ENCODE measurements at places on chromosomes 4 and X.
A peak's percentile ranks its signal among the peaks of the same experiment; 100 is the strongest.

GRCh38 chr4:184473499-184474262 lies 669 bp downstream of the IRF2 start:
- DNase-seq = no peak

- no peak for DNase-seq
Observed at GRCh38 chr4:25993395-25994185, 79.6 kb downstream of the SMIM20 start.

- peak; percentile 11 for DNase-seq
Observed at GRCh38 chrX:24347881-24348280, 12.6 kb upstream of the SUPT20HL1 start.

- DNase-seq = peak; percentile 12
Observed at GRCh38 chr4:154471526-154472331, 19.9 kb downstream of the DCHS2 start.

GRCh38 chr4:808860-809570 lies 16.9 kb downstream of the CPLX1 start:
- DNase-seq = no peak

DNA sequence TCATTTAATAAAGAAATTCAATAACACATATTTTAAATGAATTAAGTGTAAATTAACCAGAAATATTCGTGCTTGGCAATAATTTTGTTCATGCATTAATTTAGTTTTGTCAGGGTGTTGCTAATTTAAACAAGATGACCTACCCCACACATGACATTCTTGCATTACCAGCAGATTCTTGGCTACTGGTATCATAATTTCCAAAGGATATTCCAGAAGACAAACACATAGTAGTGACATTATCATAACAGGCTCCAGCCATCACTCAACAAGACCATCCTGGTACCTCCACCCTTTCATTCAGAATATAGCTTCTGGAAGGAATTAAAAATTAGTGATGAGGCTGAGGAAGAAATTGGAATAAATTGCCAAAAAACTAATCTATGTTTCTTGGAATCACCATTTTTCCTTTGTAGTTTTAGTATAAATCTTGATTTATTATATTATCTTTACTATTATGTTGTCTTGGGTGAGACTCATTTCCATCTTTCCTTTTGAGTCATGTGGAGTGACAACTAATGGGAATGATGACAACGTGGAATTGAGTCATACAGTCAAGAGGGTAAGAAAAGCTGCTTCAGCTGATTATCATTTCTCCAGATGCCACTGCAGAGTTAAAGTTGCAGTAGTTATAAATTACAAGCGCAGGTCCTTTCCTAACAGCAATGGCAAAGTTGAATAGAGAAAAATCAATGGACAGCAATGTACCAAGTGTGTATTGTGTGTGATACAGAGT lies 30.9 kb upstream of the HHIP start:
- DNase-seq = no peak

- DNase-seq = no peak
Observed at GRCh38 chr4:52081216-52081615, 30.1 kb downstream of the SPATA18 start.

- no peak for DNase-seq
Observed at GRCh38 chr4:156517546-156517945, 454.1 kb downstream of the PDGFC start.

DNA sequence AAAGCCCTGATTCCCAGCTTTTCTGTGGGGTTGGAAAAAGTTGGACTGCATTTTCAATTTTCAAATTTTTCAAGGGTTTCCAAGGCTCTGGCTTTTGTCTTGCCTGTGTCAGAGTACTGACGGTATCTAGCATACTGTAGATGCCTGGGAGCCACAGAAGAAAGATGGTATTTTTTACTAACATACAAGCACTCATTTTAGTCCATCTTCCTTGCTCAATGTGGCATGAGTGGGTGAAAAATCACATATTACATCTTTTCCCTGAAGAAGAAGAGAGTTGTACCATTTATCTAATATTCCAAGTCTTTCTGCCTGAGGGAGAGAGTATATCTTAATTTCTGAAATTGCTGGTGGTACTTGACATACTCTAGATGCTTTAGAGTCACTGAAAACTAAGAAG lies 738.6 kb upstream of the ADGRL3 start:
- DNase-seq = no peak

- no peak for DNase-seq
Observed at GRCh38 chr4:40214038-40214437, 17.2 kb downstream of the RHOH start.

DNA sequence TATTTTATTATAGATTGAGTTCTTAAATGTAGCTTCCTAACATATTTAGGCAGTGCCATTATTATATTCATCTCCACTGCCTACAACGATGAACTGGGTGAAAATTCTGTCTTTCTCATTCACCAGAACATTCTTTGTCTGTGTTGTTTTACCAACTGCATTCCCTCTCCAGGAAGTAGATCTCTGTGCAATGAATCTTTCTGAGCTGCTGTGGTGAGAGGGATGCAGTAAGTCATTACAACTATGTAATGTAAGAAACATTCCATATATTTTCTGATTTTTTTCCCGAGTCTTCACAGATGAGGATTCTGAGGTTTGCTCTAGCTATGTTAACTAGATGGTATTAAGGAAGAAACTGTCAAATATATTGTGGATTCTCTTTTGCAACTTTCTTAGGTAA lies 811.9 kb upstream of the PCDH7 start:
- no peak for DNase-seq

GRCh38 chrX:16185725-16186136 lies 18.4 kb downstream of the MAGEB17 start:
- peak; percentile 50 for DNase-seq

- no peak for DNase-seq
Observed at GRCh38 chrX:134075894-134076718, 90.7 kb upstream of the GPC3 start.

DNA sequence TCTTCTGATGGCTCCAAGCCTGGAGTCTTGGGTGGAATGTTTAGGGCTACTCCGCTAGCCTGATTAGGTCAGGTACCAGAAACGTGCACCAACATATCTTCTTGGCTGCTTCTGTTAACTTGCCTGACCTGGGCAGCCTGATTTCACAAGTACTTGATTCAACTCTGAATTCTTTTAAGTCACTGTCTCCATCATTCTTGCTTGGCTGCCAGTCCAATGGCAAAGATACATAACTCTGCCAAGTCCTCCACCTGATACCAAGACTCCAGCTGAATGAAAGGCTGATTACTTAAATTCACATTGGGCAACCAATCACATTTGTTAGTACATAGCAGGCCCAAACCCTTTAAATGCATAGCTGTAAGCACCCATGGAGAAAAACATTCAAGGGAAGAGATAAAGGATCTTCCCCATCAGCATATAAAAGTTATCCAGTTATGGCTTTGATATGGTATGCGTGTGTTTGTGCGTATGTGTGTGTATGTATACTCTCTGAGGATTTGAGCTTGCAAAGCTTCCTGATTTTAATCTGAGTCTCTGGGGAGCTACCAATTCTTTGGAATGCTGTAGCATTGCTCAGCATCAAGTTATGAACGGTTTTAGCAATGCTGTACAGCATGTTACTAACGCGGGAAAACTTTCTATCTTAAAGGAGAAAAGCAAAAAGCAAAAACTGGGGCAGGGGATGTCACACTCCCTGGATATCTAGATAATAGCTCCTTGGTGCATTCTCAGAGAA lies 917.2 kb downstream of the DMD start:
- no peak for DNase-seq

- DNase-seq = no peak
Observed at GRCh38 chr4:174578366-174578765, 56.1 kb upstream of the HPGD start.

- no peak for DNase-seq
Observed at GRCh38 chrX:14038375-14039085, 8.8 kb upstream of the GEMIN8 start.

DNA sequence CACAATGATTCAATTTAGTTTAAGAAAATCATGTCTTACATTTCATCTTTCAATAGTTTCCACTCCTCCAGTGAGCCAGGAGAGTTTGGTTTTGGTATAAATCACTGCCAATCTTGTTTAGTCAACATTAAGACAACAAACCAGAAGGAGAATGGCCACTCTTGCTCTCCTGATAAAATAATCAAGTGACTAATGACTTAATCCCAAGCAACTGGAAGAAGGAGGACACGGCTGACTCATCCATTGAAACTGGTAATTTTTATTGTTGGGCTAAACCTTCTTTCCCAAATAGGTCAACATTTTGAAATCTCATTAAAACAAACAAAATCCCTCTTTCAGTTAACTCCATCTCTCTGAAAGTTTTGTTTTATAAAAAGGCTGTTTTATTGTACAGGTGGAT lies 230.2 kb downstream of the CLCN4 start:
- no peak for DNase-seq

- DNase-seq = no peak
Observed at GRCh38 chrX:44451056-44451455, 91.6 kb downstream of the FUNDC1 start.

GRCh38 chr4:140865253-140866217 lies 109.3 kb upstream of the TBC1D9 start:
- DNase-seq = no peak

GRCh38 chr4:27763830-27764525 lies 903.3 kb downstream of the STIM2 start:
- DNase-seq = no peak

DNA sequence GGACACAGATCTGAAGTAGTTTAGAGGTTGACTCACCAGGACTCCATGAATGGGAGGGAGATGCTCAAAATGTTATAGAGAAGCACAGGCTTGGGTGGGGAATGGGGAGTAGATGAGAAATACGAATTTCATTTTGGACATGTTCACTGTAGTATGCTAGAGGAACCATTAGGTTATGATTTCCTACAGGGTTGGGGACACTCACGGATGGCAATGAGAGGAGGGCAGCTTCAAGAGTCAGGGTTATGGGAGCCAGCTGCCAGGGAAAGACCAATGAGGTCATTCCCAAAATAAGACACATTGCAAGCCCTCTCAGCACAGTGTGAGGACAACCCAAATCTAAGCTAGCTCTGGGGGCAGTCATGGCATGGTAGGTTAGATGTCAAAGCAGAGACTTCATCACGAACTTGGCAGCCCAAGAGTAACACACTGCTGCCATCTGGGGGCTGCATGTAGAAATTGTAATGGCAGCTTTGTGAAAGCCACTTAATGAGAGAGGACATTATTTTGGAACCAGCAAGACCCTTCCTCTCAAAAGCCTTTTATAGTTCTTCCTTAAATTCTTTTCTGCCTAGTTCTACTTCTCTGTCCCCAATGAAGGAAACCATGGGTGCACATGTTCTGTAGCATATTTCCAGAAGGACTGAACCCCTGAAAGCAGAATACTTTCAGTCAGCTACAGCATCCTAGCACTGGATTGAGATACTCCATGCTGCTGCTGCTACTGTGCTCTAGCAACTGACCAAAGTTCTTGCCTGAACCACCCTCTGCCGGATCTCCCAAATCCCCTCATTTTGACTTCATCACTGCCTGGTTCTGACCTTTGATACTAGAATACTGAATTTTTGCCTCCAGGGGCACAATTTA lies 16.2 kb upstream of the ZCCHC12 start:
- no peak for DNase-seq

- DNase-seq = no peak
Observed at GRCh38 chr4:142447009-142447408, 399.1 kb downstream of the INPP4B start.

- DNase-seq = no peak
Observed at GRCh38 chr4:61214680-61215079, 14.6 kb downstream of the ADGRL3 start.

- peak; percentile 55 for DNase-seq
Observed at GRCh38 chrX:153245288-153245731, 66.2 kb downstream of the MAGEA1 start.

DNA sequence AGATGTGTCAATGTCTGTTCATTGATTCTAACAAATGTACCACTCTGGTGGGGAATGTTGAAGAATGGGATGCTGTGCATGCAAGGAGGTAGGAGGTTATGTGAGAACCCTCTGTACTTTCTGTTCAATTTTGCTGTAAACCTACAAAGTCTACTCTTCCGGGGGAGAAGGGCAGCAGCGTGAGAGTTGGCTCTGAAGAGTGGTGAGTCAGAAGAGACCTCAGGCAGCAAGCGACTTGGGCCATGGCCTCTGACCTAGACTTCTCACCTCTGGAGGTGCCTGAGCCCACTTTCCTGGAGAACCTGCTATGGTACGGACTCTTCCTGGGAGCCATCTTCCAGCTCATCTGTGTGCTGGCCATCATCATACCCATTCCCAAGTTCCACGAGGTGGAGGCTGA lies 26.7 kb downstream of the MANBA start:
- no peak for DNase-seq

- DNase-seq = no peak
Observed at GRCh38 chr4:13208558-13209193, 275.5 kb downstream of the RAB28 start.

GRCh38 chr4:81648576-81649275 lies 177.0 kb upstream of the RASGEF1B start:
- no peak for DNase-seq

DNA sequence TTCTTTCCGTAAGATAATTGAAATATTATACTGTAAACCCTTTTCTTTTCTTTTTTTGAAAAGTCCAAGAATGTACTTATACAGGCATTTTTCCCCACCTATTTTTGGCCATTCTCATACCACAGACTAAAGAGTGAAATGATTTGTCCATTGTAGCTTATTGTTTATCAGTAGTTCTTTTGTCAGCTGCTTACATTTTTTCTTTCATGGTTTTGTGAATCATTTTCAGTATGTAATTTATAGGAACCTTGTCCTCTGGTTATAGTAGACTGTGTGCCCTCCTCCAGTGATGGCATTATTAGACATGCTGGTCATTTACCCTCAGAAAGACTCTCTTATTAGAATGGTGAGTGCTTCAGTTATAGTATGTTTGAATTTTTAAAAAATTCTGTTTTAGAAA lies 56.7 kb downstream of the CCKAR start:
- no peak for DNase-seq

DNA sequence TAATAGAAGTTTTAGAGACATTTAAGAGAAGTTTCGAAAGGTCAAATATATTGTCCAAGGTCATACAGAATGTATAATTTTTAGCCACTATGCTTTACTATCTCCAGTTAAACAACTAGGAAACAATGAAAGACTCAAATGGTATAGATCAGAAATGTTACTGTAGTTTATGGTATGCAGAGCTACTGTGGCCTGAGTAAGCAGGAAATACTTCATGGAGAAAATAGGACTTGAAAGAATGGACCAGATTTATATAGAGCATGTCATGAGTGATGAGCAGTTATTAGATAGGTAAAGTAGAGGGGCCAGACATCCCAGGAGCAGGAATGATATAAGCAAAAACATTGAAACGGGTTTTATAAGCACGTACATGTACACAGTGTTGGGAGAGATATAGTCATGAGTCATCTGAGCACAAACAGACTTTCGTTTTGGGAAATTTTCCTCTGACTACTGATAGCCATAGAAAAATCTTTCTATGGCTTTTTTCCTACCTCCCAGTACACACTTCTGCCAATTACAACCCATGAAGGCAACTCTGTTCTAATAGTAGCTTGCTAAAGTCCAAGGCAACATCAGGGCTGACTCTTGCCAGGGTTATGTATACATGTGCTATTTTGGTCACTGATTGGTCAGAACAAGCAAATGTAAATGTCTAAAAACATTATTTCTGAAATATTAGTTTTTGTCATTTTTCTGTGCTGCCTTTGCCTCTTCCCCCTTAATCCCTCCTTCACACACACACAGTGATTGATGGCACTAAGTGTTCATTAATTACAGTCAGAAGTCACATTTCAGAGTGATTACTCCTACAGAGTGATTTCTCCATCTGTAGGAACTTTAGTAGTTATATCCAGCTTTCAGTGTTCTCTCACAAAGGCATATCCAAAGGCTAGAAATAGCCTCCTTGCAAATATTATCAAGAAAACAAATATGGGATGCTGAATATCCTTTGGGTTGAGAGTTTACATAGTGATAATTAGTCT lies 198.7 kb downstream of the ENOX2 start:
- DNase-seq = no peak
